ENCODE measurements at places on chromosomes 6 and 20.

GRCh38 chr6:17186925-17187324 lies 85.1 kb downstream of the STMND1 start:
- DNase-seq = no peak

GRCh38 chr6:30603961-30604360 lies 13.1 kb downstream of the PPP1R10 start:
- no peak for DNase-seq

DNA sequence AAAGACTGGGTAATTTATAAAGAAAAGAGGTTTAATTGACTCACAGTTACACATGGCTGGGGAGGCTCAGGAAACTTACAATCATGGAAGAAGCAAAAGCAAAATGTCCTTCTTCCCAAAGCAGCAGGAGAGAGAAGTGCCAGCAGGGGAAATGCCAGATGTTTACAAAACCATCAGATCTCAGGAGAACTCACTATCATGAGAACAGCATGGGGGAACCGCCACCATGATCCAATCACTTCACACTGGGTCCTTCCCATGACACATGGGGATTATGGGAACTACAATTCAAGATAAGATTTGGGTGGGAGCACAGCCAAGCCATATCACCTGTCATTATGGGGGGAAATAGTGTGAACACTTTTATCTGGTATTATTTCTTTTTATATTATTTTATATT lies 557.2 kb downstream of the EYS start:
- DNase-seq = no peak

GRCh38 chr6:81084776-81085430 lies 667.6 kb downstream of the TENT5A start:
- DNase-seq = no peak

- DNase-seq = no peak
Observed at GRCh38 chr6:54706844-54707605, 139.5 kb upstream of the FAM83B start.

DNA sequence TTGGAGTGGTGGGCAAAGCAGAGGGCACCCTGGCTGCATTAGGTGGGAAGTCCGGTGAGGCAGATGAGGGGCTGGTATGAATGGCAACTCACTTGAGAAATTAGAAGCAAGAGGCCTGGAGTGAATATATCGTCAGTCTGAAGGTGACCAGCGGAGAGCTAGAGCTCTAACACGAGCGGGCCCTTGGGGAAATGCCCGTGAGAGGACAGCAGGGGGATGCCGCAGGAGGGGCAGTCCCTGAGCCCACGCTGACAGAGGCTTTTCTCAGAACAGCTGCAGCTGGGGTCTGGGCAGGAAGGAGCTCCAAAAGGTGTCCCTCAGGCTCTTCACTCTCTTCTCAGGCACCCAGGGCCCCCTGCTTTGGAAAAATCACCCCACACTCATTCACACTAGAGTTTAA lies 32.0 kb upstream of the CD93 start:
- DNase-seq = no peak

GRCh38 chr20:32772046-32772445 lies 9.9 kb downstream of the DNMT3B start:
- no peak for DNase-seq

- DNase-seq = no peak
Observed at GRCh38 chr20:19508449-19508848, 249.6 kb upstream of the RIN2 start.
